ENCODE measurements at places on chromosomes 2 and 18. TPM values are rescaled to one million over a fixed set of nuclear protein-coding genes. Genes with fewer than 3 reads are reported as not detected.

The ANKZF1 gene
- total RNA-seq, result 25.9 TPM

The IL36B gene
- 0.13 TPM for total RNA-seq

The FSHR gene
- not detected for total RNA-seq

The IL1RL1 gene
- total RNA-seq, result 1.3 TPM

The DQX1 gene
- total RNA-seq, result 0.17 TPM

The TIA1 gene
- total RNA-seq, result 52.0 TPM

All from A549 treated with CpdA at 1 μM for 4 hours (cell line).